ENCODE measurements at places on chromosomes 5 and 9.

DNA sequence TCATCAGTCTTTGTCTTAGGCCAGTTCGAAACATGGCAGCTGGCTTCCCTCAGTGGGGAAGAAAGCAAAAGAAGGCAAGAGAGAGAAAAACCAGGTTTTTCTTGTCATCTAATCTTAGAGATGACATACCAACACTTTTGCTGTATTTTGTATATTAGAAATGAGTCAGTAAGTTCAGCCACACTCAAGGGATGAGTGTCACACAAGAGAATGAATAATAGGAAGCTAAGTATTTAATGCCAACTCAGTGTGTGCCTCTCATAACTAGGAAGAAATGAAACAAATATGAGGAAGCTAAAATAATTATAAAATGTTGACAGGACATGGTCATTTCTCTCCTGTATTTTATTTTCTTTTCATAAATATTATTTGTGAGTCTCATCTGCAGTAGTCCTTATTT, 65.3 kb downstream of the CDH12 start:
- no peak for DNase-seq

DNA sequence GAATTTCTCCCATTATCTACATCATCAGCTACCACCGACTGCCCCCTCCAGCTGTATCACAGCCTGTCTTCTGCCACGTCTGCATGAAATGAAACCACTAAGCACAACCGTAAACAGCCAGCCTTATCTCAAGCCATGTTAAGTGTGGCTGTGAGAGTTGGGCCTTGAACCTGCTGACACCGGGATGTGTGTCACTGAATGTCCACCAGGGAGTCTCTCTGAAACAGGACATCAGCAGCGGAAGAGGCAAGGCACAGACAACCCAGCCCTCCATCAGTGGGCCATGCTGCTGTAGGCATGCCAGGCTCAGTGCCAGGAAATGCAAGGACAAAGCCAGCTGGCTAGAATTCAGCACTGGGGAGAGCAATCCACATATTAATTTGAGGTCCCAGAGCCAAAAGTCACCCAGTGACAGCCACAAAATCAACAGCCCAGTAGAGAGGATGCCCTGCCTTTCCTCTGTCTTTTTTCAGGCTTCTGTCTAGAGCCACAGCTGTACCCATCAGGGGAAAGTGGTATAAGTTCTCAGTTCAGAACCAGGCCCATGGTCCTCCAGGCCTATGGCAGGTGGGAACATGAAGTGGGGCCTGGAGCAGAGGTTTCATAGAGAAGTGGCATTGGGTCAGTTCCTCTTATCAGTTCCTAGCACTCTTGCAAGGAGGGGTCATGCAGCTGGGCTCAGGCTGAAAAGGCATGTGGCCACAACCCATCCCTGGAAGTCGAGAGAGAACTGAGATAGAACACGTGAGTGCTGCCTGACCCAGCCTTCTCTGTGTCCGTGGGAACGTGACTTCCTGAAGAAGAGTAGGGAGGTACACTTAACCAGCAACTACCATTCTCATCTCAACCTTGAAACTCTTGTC, 199.4 kb downstream of the ESM1 start:
- no peak for DNase-seq

DNA sequence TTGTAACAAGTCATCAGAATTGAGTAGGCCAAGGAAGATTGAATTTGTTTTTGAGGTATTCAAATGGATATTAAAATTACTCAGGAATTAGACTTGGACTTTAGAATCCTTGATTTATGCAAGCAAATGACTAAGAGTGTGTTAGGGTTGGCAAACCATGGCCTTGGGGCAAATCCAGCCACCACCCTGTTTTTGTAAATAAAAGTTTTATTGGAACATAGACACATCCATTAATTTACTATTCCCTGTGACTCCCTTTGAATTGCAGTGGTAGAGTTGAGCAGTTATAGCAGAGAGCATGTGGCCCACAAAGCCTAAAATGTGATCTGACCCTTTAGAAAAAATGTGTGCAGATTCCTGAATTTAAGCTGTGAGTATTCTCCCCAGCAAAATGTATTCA, 115.6 kb downstream of the WDR70 start:
- no peak for DNase-seq

DNA sequence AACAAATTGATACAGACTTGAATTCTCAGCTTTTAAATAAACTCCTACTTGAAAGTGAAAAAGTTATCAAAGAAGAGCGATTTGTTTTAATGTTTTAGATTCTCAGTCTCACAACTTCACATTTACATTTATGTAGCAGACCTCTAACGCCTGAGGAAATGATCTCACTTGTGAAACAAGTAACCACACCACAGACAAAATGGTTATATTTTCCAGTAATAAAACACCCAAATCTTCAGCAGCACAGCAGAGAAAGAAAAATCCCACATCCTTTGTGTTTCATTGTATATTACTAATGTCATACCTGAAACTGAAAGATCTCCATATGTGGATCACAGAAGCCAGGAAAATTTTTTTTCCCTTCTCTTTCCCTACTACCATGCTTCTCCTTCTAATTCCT, 29.8 kb upstream of the GZMA start:
- no peak for DNase-seq

DNA sequence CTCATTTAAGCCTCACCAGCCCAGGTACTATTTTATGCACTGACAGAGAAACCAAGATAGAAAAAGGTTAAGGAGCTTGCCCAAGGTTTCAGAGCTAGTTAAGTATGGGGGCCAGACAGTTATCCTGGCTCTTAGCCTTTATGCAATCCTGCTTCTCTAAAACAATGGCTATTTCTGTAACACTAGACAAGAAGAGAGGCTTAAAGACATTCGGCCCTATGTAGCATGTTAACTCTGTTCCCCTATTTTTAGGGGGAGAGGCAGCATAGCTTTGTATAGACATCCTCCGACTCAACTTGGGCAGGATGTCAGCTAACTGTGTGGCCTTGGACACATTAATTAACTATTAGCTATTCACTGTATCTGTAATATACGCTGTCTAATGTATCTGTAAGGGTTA, 54.6 kb downstream of the LHFPL2 start:
- no peak for DNase-seq

DNA sequence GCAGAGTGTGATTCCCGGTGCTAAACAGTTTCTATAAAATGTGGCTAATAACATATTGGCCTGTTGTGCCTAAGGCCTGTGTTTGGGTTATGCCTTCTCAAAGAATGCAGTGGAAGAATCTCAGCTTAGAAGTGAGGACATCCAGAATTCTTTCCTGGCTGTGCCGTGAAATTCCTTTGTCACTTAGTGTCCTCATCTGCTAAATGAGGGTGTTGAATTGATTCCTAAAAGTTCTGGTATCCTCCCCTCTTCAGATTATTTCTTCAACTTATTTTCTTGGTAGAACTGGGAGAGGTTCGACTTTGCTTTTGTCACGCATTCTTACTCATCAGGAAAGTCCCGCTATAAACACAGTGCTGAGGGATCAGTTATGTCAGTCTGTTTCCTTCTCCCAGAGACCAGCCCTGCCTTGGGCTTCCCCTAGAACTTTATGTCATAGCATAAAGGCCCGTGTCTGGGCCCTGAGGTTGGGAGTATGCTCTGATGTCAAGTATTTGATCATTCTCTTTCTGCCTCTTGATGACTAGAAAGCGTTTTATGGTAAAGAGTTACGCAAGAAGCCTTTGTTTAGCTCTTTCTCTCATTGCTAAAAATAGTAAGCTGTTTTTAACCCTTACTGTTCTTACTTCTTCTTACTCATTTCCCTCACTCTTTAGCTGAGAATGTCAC, 29.5 kb downstream of the MTAP start:
- DNase-seq = no peak

GRCh38 chr9:117697046-117697445, 7.2 kb upstream of the TLR4 start:
- no peak for DNase-seq

- DNase-seq = no peak
Observed at GRCh38 chr5:33362915-33363314, 77.8 kb upstream of the TARS1 start.

DNA sequence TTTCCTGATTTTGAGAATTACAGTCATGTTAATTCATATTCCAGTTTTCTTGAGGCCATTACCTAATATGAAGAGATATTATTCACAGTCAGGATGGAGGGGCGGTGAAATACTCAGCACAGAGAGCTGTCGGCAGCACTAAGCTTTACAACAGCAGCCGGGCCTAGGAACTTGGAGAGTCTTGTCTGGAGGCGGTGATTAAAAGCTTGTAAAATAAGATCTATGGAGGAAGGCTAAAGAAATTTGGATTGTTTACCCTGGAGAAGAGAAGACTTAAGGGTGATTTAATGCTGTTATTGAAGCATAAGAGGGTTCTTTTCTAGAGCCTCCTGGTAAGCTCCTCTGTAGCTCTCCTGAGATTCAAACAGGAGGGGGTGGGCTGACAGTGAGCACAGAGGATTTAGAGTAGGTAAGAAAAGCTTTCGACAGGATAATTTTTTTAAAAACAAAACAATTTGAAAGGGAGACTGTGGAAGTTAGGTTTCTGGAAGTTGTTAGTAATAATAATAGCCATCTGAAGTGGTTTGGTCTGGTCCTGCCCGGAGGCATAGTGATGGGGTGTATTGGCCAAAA, 406.3 kb upstream of the ADAMTSL1 start:
- no peak for DNase-seq

GRCh38 chr5:142871363-142872193, 101.4 kb downstream of the ARHGAP26 start:
- DNase-seq = no peak

DNA sequence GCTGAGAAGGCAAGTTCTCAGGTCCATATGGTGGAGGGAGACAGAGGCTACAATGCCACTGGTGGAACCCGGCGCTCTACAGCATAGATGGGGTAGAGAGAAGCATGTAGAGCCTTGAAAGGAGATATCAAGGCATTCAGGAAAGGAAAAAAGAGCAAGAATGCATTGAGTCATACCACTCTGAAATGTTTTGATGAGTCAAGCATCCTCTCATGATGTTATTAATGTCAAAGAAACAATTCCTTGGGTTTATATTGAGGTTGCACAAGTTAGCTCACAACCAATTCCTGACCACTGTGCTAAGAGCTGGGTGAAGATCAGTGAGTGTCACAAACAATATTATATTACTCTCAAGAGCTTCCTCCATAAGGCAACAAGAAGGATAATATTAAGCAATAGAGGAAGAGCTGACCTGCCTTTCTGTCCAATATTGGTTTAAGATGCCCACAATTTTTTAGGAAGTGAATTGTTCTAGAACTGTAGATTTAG, 178.0 kb downstream of the RFK start:
- DNase-seq = no peak

DNA sequence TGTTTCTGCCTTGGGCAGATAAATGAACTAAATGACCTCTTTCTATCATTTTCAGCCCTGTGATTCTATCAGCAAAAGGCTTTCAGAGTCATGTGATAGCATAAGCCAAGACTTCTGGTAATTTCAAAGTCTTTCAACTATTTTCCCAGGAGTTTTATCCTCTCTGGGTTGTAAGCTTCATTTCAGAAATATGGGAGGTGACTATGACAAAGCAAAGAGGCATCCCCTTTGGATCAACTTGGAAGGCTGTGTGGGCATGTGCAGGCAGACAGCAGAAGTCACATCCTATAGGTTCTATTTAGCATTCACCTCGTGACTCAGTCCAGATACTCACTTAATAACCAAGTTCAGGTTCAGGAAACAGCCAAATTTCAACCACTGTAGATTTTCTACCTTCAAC, 149.0 kb upstream of the FST start:
- no peak for DNase-seq

- DNase-seq = no peak
Observed at GRCh38 chr5:170520372-170520771, 16.6 kb downstream of the KCNIP1 start.

DNA sequence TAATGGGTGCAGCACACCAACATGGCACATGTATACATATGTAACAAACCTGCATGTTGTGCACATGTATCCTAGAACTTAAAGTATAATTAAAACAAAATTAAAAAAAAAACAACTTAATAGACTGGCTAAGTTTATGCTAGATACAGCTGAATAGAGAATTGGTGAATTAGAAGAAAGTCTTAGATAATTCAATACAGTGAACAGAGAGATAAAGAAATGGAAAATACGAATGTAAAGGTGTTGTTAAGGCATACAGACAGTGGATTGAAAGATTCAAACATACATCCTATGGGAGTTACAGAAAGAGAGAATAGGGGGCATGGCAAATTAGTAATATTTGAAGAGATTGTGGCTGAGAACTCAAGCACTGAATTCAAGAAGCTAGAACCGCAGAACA, 75.4 kb downstream of the RASGRF2 start:
- no peak for DNase-seq

GRCh38 chr9:26945591-26945990, 1.5 kb downstream of the PLAA start:
- DNase-seq = no peak

DNA sequence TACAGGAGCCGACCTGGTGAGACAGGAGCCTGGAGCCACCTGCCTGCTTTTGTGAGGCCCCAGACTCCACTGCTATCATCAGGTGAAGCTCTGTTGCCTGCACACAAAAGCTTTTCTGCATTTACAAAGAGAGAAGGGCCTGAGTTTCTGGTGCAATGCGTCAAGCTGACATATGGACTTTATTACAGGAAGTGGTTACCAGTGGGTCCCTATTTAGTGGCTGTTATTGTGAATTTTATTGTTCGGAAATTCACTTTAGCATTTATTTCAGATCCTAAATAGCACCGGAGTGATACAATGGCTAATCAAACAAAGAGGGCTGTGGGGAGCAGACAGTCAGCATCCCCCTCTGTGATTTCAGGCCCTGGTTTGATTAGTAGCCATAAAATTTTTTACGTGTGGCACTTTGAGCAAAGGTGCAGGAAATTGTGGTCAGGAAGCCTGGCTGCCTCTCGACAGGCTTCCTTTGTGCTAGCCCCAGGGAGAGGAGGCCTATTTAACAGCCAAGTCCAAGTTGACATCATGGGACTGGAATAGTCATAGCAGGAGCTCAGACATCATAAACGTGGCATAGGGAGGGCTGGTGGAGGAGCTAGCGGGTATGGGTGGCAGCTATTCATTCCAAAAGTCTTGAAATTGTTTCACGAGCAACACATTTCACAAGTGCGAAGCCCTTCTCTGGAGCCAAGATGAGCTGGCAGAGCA, 8.4 kb downstream of the TGFBI start:
- peak; percentile 38 for DNase-seq

DNA sequence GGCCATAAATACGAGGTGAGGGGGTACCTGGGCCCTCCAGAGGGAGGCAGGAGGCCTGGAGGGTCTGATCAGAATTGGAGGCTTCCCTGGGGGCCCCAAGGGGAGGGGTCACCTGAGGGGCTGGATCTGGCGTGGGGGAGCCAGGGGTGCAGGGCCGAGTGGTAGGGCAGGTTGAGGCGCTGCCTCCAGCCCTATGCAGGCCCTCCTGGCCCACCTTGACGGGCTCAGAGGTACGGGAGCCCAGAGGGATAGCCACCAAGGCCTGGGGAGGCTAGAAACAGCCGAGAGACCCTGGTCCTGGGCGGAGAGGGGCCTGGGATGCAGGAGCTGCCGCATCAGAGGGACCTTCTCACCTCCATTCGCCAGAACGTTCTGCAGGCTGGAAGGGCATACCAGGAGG, 24.3 kb downstream of the LHX3 start:
- no peak for DNase-seq

DNA sequence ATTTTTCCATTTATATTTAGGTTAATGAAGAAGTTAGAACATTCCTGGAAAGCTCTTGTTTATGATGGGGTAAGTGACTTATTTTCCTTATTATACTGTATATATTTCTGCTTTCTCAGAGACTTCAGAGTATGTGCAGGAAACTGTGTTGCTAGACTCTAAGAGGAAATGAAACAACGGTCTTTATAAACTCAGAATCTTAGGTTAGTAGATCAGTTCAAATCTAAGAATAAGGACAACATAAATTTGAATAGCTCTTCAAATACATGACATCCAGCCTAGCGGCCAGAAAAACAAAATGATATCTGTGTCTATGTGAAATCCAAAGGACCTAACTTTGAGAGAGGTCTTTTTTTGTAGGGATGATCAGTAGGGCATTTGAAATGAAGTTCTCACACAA, 94.3 kb downstream of the PRKACG start:
- no peak for DNase-seq

GRCh38 chr9:88418715-88419540, 30.7 kb downstream of the SPIN1 start:
- no peak for DNase-seq

Measured in activated naive CD4-positive, alpha-beta T cell treated with anti-CD3 and anti-CD28 coated beads, Interleukin-2, amount 10 ng/mL, durations not matched to agents 7 days and 5 days (primary cell).